Stimulated activated naive CD8-positive, alpha-beta T cell treated with anti-CD3 and anti-CD28 coated beads, Interleukin-15, Interleukin-2, amounts not matched to agents 100 U/mL and 50 U/mL, for 24 hours (primary cell): ENCODE measurements at places on chromosomes 7 and 10.

DNA sequence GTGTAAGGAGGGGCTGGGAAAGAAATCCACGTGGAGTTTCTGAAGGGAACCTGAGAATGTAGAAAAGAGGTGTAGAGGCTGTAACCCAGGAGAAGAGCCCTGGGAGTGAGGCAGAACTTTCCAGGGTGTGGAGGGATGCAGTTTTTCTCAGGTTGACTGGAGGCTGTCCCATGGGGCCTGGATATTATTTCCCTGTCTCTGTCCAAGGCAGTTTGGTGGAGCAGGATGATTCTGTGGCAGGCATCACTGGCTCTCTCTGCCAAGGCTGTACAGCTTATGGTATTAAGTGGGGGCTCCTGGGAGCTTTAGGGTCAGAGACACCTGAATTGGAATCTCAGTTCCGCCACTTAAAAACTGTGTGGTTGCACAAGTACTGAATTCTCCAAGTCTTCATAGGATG lies 81.6 kb downstream of the CHN2 start:
- DNase-seq = no peak

- DNase-seq = no peak
Observed at GRCh38 chr10:97573021-97573420, 442 bp downstream of the ANKRD2 start.

DNA sequence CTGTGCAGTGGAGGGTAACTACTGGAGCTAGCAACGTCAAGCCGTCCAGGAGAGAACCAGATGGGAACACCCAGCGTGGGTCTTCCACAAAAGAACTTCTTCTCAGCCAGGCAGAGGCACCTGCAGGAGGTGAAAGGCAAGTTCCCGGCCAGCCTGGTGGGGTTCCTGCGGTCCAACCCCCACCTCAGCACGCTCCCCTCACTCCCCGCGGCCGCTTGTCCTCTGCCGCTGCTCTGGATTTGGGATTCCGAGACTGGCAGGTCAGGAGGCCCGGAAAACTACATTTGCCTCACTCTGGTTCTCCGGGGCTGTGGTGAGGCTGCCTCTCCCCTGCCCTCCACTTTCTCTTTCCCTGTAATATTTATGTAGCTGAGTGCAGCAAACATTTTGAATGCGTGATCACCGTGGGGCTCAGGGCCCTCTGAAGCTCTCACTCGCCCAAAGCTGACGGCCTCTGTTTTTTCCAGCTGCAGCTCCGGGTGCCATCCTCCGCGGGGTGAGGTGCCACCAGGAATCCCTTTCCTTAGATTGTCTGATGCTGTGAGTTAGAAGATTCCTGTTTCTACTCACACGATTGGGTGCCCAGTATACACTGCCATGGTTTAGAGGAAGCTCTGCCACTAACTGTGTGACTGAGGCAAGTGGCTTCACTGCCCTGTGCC lies 366.9 kb downstream of the DNAJB6 start:
- DNase-seq = no peak

DNA sequence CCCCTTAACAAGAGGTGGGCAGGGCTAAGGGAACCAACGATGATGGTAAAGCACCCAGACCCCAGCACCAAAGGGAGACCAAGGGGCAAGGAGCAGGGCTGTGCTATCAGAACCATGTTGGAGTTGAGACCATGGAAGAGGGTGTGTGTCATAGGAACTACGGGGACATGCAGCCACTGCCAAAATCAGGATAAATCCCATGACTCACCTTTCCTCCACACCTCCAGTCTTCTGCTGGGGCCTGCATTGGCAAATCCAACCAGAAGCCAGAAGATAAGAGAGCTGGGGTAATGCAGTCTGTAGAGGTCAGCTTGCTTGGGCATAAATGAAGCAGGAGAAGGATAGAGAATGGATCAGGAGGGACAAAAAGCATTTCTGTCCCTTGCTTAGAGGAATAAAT lies 42.7 kb upstream of the SMARCD3 start:
- DNase-seq = no peak

DNA sequence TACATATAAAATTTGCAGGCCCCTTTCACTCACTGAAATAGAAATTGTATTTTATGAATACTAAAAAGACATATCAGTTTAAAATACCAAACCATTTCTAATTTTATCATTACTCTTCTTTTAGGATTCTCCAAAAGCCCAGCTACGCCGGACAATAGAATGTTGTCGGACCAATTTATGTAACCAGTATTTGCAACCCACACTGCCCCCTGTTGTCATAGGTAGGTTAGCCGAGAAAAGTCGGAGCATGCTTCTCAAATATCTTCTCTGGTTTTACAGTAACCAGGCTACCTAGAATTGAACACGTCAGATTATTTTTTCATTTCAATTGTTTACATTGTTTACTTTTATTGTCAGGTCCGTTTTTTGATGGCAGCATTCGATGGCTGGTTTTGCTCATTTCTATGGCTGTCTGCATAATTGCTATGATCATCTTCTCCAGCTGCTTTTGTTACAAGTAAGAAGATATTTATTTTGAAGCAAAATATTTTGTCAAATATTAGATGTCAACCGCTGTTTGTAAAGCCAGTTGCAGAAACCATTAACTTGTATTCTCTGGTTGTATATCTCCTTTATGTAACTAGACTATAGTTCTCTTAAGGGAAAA lies 57.6 kb downstream of the MMRN2 start:
- DNase-seq = peak; percentile 51

DNA sequence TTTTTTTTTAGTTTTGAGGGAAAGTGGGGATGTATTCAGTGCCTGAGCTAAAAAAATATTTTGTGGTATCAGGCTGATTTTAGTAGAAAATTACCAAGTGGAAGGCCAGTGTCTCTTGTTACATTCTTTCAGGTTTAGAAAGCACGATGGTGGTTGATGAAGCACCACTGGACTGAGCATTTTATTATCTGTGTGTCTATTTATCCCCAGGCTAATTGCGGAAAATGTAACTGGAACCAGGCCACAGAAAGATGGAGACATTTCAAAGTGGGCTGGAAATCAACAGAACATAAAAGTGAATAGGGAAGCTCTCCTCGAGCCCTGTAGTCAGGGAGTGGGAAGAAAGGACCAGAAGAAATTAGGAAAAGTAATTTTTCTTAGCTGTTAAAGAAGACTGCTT lies 261.0 kb downstream of the STK31 start:
- DNase-seq = no peak

GRCh38 chr7:16083931-16084330 lies 337.4 kb downstream of the CRPPA start:
- no peak for DNase-seq

- no peak for DNase-seq
Observed at GRCh38 chr10:43046288-43046991, 30.4 kb upstream of the RET start.

DNA sequence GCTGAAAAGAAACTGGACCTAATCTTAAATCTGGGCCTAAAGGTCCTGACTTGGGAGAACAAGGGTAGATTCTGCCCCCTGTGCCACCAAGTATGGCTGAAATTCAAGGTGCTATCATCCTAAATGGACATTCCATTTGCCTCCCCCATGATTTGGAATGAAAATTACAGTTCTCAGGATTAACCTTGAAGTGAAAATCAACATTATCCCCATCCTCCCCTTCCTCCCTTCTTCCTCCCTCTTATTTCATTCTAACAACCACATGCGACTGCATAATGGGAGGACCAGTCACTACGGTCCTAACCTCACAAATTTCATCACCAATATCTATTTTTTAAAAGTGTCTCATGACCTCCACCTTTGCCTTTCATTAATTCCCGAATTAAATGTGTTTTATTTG lies 62.1 kb downstream of the SEMA3C start:
- DNase-seq = no peak

DNA sequence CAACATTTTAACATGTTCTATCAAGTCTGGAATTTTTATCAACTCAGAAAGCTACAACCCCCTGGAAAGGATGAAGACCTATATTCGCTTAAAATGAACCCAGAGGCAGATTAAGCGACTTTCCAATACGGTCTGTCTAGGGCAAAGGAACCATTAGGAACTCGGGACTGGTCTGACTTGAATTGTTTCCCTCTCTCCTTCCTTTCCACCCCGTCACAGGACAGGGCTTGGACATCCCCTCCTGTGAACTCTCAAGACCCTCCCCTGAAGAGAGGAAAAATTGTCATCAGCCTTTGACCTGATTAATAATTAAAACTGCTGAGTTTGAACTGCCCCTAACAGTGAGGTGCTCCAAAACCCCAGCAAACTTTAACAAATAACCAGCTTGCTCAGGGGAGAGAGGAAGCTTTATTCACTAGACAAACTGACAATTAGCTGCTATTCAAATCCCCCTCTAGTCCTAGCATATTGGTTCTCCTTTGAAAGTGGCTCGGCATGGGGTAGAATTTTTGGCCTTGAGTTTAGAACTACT lies 22.6 kb upstream of the SLF2 start:
- no peak for DNase-seq

DNA sequence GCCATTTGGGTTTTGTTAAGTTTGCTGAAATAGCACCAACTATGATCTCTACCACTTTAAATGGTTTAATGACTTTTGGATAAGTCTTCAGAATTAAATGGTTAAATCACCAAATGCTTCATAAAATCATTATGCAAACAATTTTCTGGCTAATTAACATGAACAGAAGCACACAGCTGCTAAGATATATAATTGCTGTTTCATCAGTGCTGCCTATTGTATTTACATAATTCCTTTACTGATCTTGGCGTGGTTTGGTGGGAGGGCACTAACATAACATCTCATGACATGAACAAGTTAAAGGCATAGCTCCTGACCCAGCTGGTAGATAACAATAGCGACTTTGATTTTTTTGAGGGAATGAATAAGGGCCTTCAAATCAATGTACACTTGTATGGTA lies 94.1 kb downstream of the FZD1 start:
- DNase-seq = no peak

GRCh38 chr10:13617116-13617515 lies 30.4 kb downstream of the PRPF18 start:
- DNase-seq = no peak

DNA sequence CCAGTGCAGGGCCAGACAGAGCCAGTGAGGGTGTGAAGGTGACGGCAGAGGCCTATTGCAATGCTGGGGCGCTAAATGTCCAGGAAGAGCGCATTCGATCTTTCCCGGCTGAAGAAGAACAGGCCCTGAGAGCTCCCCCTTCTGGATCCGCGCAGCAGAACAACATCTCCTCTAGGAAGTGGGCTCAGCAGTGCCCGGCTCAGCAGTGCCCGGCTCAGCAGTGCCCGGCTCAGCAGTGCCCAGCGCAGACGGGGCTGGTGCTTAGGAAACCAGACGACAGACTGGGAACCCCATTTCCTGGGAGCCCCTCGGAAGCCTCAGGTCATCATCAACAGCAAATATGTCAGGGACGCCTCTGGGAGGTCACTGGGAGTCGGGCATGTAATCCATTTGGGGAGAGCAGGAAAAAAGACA lies 4.7 kb upstream of the NOS3 start:
- DNase-seq = peak; percentile 71

DNA sequence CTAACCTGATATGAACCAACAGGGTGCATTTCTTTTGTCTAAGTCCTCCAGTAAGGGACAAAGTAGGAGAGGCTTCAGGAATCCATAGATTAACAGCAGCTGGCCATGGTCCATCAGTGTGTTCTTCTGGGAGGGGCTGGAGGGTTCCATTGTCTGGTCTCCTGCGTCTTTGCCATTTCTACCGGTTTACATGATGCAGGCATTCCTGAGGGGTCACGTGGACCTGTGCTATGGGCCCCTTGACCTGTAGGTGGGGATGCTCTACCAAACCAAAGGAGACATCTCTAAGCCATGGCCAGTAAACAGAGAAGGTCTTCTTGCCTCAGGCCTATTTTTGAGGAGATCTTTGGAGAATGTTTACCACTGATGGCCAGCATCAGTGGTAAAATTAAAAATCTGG lies 28.7 kb upstream of the HABP2 start:
- DNase-seq = no peak

- DNase-seq = no peak
Observed at GRCh38 chr7:45217358-45217757, 59.8 kb downstream of the RAMP3 start.

- no peak for DNase-seq
Observed at GRCh38 chr10:34922138-34922537, 107.0 kb upstream of the PARD3 start.

- no peak for DNase-seq
Observed at GRCh38 chr10:129770286-129770685, 193.8 kb downstream of the EBF3 start.

GRCh38 chr10:117597216-117597615 lies 54.7 kb downstream of the EMX2 start:
- no peak for DNase-seq

DNA sequence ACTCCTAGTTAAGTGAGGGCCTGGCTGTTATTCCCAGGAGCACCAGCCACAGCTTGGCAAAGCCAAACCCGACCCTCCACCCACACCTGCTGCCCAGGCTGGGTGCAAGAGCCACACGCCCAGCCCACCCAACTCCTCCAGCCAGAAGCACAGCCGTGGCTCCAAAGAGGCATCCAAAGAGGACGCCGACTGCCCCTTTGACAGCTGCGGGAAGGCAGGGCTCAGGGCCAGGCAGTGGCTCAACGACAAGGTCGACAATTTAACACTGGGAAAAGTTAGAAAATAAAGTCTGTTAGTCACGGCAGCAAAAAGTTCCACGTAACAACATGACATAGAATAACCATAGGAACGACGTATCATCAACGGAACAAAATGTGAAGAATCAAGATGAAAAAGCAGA lies 54.3 kb downstream of the DPYSL4 start:
- DNase-seq = no peak

- DNase-seq = no peak
Observed at GRCh38 chr7:91357379-91357778, 93.1 kb downstream of the FZD1 start.

DNA sequence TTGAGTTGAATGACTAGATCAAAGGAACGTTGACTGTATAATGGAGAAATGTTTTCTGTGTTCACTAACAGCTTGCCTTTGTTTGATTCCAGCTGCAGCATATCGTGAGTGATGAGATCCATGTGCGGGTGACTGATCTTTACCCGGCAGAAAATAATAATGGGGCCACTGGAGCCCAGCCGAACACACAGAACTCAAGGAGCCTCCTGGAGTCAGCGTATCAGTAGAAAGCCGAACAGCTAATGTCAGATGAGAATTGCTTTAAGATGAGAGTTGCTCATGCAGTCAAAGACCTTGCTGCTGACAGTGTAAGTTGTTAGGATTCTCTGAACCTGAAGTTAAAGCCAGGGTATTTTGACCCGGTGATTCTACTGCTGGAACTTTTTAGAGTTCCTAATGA lies 34.3 kb upstream of the MTPAP start:
- DNase-seq = no peak

GRCh38 chr10:44863344-44864047 lies 47.6 kb upstream of the TMEM72 start:
- DNase-seq = no peak

DNA sequence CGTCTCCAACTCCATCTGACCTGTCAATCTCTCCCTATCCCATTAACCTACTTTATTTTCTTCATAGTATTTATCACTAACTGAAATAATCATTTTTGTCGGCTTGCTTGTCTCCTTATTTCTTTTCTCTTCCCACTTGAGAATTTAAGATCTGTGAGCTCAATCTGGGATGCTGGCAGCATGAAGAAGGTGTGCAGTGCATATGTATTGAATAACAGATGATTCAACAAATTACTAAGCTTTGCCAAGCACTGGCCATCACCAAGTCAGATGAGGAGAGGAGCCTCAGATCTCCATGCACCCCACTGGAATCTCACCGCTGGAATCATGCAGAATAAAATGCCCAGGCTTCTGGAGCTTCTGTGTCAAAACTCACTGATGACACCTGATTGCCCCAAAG lies 47.6 kb upstream of the PPP1R3C start:
- DNase-seq = no peak

GRCh38 chr7:43750016-43750887 lies 8.2 kb upstream of the BLVRA start:
- DNase-seq = no peak

GRCh38 chr10:95840121-95840520 lies 67.7 kb upstream of the CC2D2B start:
- no peak for DNase-seq

- DNase-seq = no peak
Observed at GRCh38 chr10:123303581-123304337, 149.6 kb downstream of the BUB3 start.
